ENCODE measurements at places on chromosomes 7 and 10. TPM values are rescaled to one million over a fixed set of nuclear protein-coding genes. Genes with fewer than 3 reads are reported as not detected.
A peak's percentile ranks its signal among the peaks of the same experiment; 100 is the strongest.

The GRID2IP gene
- total RNA-seq: not detected

The ANKRD1 gene
- 10.9 TPM for total RNA-seq

The BTBD16 gene
- total RNA-seq: not detected

DNA sequence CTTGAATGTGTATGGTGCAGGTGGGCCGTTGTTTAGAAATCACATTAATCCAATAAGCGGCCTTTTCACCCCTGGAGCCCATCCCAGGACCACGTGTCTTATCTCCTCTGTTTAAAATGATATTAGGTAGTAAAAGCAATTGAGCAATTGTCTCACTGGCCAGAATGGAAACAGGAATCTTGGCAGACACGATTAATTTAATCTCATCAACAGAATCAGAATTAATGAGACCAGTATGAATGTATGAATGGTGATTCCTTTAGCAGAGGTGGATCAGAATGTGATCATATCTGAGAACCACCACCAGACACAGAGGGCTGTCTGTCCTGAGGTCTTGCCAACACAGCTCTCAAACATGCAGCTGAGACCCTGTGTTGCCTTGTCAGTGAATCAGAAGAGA lies 1591.4 kb downstream of the REEP3 start:
- H3K27ac ChIP-seq: no peak overlapping the region
- H3K4me3 ChIP-seq: no peak overlapping the region
- H3K36me3 ChIP-seq: no peaks in the 10 kb centered on the region
- no peaks in the 10 kb centered on the region for H3K27me3 ChIP-seq
- DNase-seq: no peak

The ACSL5 gene
- 1.8 TPM for total RNA-seq

GRCh38 chr7:4607311-4607729 lies 74.8 kb upstream of the FOXK1 start:
- H3K27ac ChIP-seq: no peak overlapping the region
- H3K4me1 ChIP-seq: no peaks in the 10 kb centered on the region
- no peaks in the 10 kb centered on the region for H3K36me3 ChIP-seq
- H3K4me3 ChIP-seq: peak overlapping the region; percentile 51

The LIPF gene
- not detected for total RNA-seq

- no peak overlapping the region for H3K27ac ChIP-seq
- no peak overlapping the region for H3K4me3 ChIP-seq
- no peaks in the 10 kb centered on the region for H3K36me3 ChIP-seq
- peaks cover 11% of the 10 kb centered on the region for H3K4me1 ChIP-seq
- H3K27me3 ChIP-seq: no peaks in the 10 kb centered on the region
- no peak for DNase-seq
Observed at GRCh38 chr10:131959841-131960240, 21.9 kb downstream of the BNIP3 start.

DNA sequence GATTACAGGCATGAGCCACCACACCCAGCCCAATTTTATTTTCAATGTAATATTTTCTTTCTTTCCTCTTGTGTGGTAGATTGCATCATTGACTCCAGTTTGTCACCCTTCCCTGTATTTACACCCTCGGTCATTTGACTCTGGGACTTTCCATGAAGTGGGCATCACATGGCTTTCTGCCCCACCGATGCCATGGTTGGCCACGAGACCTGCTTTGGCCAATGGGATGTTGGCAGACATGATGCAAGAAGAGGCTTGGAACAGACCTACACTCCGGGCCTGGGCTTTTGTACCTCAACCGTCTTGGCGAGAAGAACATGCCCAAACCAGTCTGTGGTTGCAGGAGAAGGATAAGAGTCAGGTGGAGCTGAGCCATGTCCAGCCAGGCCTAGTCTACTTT lies 38.8 kb upstream of the CACUL1 start:
- no peak overlapping the region for H3K27ac ChIP-seq
- no peak overlapping the region for H3K4me3 ChIP-seq
- H3K36me3 ChIP-seq: no peaks in the 10 kb centered on the region
- DNase-seq: no peak
- H3K27me3 ChIP-seq: peaks cover 12% of the 10 kb centered on the region

- peaks cover 6% of the 10 kb centered on the region for H3K4me1 ChIP-seq
- no peak for DNase-seq
- H3K4me3 ChIP-seq: no peak overlapping the region
- H3K27me3 ChIP-seq: no peaks in the 10 kb centered on the region
- no peaks in the 10 kb centered on the region for H3K36me3 ChIP-seq
Observed at GRCh38 chr7:94575646-94576045, 66.0 kb downstream of the CASD1 start.

The SLC18A3 gene
- not detected for total RNA-seq

- H3K27me3 ChIP-seq: no peaks in the 10 kb centered on the region
- no peaks in the 10 kb centered on the region for H3K36me3 ChIP-seq
- H3K27ac ChIP-seq: peak overlapping the region; percentile 69
- peak overlapping the region; percentile 87 for H3K4me3 ChIP-seq
- peaks cover 29% of the 10 kb centered on the region for H3K4me1 ChIP-seq
- peak; percentile 83 for DNase-seq
Observed at GRCh38 chr7:27184337-27185012, 557 bp downstream of the HOXA11 start.

Measured in GM23248 (cell line).